ENCODE measurements at places on chromosomes 12 and 14.

DNA sequence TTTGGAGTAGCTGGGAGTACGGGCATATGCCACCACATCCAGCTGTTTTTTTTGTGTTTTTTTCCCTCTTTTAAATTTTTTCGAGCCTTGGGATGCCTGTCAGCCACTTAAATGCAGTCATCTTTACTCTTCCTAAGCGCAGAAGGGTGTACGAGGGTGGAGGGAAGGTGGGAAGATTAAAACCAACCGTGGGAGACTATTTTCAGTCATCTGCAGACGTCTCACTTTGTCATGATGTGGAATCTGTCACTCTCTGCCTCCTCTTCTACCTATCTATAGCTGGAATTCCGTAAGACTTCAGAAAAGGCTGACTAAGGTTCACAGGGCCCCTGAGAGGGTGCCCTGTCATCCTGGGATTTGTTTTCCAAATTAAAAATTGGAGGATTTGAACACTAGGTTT is 105.3 kb downstream of the SAMD4A start:
- no peak for DNase-seq

GRCh38 chr14:100621806-100622205 is 34.6 kb upstream of the BEGAIN start:
- DNase-seq: no peak

- no peak for DNase-seq
Measured at GRCh38 chr12:25816637-25817036, 141.8 kb upstream of the RASSF8 start.

- DNase-seq: no peak
Measured at GRCh38 chr12:124422142-124422569, 127.3 kb downstream of the RFLNA start.

DNA sequence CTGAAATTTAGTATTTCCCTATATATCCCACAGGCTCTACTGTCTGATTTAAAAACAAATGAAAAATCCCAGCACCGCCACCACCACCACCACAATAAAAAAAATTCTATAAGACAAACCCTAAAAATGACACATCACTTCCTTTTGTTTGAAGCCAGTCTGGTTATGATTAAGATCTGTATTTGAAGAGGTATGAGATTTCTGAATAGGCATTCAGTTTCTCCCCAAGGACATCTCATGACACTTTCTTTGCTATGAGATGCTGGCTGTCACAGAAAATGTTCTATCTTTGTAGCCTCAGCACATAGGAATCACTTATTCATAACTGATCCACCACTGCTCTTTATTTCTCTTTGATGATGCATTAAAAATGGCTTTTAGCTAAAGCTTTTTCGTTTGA is 1071.0 kb downstream of the SLC6A15 start:
- no peak for DNase-seq

GRCh38 chr12:11739980-11740577 is 90.6 kb downstream of the ETV6 start:
- DNase-seq: no peak

- no peak for DNase-seq
Measured at GRCh38 chr12:129241852-129242251, 388.6 kb downstream of the GLT1D1 start.

GRCh38 chr12:13727707-13728195 is 253.7 kb downstream of the GRIN2B start:
- DNase-seq: no peak

DNA sequence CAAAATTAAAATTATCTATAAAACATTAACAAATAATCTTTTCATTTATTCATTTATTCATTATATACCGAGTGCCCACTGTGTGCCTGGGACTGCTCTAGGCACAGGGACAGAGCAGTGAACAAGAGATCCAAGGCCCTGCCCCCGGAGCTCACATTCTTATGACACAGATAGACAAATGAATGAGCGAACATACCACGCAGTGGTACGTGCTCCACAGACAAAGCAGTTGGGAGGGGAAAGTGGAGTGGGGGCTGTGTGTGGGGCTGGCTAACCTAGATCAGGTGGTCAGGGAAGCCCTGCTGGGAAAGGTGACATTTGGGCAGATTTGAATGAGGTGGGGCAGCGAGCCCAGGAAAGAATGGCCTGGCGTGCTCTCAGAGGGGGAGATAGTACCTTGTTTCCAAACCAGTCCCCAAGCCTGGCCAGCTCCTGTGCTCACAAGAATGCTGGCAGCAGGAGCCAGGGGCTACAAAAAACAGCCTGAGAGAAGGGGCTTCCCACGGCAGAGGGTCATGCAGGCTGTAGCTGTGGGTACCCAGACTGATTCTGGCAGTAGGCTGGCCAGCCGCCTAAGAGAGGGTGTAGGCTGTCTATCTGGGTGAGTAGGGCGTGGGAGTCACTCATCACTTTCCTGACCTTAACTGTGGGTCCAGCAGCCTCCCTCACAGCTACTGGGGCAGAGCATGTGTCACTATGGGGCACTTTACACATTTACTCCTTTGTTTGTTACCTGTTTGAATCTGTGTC is 57.8 kb upstream of the ACTN1 start:
- DNase-seq: no peak

- DNase-seq: no peak
Measured at GRCh38 chr14:61147831-61148549, 133.1 kb downstream of the TMEM30B start.

- DNase-seq: no peak
Measured at GRCh38 chr14:67411370-67411769, 595 bp downstream of the PLEK2 start.

GRCh38 chr14:99249389-99249788 is 22.6 kb downstream of the BCL11B start:
- no peak for DNase-seq

GRCh38 chr12:82833481-82833880 is 146.8 kb downstream of the TMTC2 start:
- DNase-seq: no peak

DNA sequence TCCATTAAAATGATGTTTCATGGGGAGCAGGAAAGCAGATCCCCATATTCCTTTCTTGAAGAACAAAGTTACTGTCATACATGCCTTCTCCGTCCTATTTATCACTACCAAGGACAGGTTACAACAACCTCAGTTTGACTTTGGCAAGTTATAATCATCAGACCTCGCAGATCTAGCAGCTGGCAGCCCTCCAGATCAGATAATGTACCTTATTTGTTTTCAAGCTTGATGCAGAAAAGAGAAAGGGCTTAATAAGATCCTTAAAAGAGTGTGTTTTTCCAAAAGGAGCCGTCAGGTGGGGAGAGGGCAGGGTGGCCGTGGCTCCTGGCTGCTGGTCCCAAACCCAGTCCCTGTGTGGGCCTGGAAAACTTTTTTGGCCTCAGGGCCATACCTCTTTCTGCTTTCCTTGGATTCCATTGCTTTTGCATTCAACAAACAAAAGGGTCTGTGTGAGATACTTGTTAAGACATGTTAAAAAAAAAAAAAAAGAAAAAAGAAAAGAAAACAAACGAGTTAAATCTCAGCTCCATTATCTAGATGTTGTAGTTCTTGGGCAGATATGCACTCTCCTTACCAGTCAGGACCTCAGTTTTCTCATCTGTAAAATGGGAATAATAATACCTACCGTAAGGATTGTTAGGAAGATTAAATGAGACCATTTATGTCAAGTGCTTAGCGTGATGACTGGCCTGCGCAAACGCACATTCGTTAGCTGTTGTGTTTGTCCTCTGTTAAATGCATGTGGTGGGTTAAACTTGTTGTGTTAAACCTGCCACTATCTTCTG is 64.6 kb downstream of the B4GALNT3 start:
- no peak for DNase-seq

- DNase-seq: no peak
Measured at GRCh38 chr14:74221741-74222140, 17.5 kb upstream of the VSX2 start.

DNA sequence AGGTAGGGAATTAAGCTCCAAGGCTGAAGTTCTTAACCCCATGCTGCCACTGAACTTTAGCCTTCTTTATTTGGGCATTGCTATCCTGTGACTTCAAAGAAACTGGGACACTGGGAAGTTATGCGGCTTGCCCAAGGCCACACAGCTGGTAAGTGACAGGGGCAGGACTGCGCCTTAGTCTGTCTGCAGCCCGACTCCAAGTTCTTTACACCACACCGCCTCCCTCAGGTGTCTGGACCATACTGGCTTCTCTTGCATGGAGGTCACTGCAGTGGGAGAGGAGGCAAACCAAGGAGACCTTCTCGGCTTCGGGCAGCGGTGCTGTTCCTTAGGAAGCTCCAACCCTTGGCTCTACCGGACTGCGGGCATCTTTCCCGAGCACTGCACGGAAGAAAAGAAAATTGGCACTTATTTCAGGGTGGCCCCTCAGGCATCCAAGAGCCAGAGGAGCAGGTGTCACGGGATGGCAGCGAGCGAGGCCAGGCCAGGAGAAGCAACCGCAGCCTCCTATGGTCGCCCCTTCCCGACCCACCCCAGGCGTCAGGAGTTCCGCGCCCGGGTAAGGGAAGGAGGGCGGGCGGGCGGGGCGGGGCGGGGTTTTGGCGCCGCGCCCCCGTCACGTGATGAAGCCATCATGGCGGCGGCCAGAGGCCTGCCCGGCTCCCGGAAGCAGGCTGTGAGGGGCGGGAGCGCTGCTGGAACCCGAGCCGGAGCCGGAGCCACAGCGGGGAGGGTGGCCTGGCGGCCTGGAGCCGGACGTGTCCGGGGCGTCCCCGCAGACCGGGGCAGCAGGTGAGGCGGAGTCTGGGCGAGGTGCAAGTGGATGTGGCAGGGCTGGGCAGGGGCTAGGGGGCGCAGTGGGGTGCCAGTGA is 16.4 kb upstream of the ESPL1 start:
- DNase-seq: peak; percentile 53

- no peak for DNase-seq
Measured at GRCh38 chr14:81144824-81145603, 75.7 kb downstream of the GTF2A1 start.

DNA sequence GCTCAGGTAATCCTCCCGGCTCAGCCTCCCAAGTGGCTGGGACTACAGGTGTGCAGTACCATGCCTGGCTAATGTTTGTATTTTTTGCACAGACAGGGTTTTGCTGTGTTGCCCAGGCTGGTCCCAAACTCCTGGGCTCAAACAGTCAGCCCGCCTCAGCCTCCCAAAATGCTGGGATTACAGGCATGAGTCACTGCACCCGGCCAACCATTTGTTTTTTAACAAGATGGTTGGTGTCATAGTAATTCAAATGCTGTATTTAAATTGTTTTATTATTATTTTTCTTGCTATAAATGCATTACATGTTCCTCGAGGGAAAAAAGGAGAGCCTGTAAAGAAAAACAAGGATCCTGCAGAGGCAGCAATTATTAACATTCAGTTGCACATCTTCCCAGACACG is 83.9 kb downstream of the EP400 start:
- DNase-seq: no peak

DNA sequence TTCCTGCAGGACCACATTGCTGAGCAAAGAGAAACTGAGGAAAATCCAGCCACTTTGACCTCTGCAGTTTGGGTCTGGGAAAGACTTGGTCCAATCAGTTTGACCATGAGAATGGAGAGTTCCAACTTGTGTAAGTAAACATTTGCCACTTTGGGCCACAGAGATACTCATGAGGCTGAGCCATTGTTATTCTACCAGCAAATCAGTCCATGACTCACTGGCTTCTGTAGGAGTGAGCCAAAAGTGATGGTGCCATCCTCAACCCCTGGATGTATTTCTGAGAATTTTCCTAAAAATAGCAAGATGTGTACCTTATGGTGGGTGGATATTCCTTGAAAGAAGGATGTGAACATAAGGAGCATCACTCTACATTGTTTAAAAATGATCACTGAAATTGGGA is 192.9 kb upstream of the OR4E1 start:
- no peak for DNase-seq

DNA sequence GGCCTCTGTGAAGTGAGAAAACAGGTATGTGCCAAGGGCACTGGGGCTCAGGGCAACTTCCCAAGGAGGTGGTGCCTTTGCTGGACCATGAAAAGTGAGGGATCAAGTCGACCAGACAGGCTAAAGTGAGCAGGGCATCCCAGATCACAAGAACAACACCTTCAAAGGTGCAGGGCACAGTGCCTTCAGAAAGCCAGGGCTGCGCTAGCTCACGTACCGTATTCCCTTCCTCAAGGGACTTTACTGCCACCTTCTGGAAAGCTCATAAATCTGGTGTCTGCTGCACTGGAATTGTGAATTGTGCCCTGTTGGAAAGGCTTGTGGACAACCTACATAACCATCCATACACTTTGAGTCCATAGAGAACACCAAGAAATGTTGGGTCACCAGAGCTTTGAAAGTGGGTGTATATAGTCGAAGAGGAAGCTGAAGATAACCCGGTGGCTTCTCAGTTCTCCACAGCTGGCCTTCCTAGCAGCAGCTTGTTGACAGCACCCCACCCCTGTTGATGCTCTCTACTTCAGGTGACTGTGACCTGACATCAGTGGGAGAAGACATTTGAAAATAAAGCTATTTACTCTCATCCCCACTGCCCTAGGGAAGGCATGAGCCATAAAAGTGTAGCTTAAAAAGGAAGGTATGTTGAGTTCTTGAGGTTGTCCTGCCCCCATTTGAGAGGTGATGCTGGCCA is 24.5 kb downstream of the FIGNL2 start:
- DNase-seq: no peak

- no peak for DNase-seq
Measured at GRCh38 chr12:104486943-104487819, 30.4 kb downstream of the CHST11 start.

Measured in T follicular helper cell (primary cell).